ENCODE measurements at places on chromosomes 16 and 17.

DNA sequence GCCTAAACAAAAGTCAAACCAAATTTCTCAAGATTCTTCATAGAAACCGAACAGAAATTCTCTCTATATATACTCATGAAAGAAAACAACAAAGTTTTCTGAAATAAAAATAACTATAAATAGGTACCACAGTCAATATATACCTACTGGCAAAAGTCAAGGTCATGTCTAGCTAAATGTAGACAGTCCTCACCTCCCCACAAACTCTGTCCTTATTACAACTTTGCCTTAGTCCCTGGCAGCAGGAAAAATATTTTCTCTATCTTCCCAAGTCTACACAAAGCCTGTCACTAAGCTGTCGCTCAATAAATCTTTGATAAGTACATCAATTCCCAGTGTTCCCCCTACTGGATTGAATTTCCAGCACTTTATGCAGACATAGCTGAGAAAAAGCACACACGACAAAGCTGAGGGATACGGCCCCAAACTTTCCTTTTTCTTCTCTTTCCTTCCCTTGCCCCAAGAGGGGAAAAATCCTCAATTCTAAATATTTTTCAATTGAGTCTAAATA lies 2.7 kb downstream of the CFAP20 start:
- no peak for DNase-seq

- no peak for DNase-seq
Measured at GRCh38 chr17:62999736-63000135, 33.7 kb downstream of the TANC2 start.

- no peak for DNase-seq
Measured at GRCh38 chr16:87457709-87458423, 35.0 kb downstream of the ZCCHC14 start.

DNA sequence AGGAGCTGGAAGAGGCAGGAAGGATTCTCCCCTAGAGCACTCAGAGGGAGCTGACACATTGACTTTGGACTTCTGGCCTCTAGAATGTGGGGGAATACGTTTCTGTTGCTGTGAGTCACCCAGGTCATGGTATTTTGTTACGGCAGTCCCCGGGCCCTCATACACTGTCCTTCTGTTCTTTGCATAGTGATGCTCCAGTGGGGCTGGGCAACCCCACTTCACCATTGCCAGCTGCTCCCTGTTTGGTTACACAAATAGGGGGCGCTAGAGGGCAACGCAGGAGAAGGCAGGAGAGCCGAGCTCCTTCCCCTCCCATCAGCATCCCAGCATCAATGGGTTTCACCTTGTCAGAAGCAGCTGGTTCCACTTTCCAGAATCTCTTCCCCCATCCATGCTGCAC lies 257.7 kb upstream of the FOXF1 start:
- no peak for DNase-seq

- peak; percentile 16 for DNase-seq
Measured at GRCh38 chr16:14193316-14193871, 122.3 kb downstream of the MRTFB start.

- peak; percentile 89 for DNase-seq
Measured at GRCh38 chr17:75524970-75525805, at the start of gene LLGL2. Gene LLGL2, plus strand, starts transcription at chr17:75525697. Its CDS starts 17,730 bp downstream, at chr17:75543427.

- no peak for DNase-seq
Measured at GRCh38 chr17:39626171-39627046, at the start of gene PPP1R1B. Gene PPP1R1B, plus strand, starts transcription at chr17:39626952. Its CDS starts 441 bp downstream, at chr17:39627393.

GRCh38 chr16:57061084-57061905 lies 31.1 kb upstream of the CPNE2 start:
- peak; percentile 42 for DNase-seq

DNA sequence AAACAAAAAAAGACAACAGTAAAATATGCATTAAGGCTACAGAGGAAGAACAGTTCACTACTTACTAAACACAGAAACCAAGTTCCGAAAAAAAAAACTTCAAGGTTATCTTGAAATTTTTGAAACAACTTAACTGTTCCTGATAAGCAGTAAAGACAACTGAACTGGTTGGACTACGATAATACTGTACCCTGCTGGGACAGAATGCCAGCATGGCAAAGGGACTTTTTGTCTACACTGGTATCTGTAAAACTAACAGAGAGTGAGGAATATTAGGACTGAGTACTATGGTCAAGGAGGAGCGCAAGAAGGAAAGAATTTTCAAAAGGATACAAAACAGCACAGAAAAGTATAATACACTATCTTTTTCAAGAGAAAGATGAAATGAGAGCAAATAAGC lies 19.8 kb downstream of the SETD6 start:
- no peak for DNase-seq

DNA sequence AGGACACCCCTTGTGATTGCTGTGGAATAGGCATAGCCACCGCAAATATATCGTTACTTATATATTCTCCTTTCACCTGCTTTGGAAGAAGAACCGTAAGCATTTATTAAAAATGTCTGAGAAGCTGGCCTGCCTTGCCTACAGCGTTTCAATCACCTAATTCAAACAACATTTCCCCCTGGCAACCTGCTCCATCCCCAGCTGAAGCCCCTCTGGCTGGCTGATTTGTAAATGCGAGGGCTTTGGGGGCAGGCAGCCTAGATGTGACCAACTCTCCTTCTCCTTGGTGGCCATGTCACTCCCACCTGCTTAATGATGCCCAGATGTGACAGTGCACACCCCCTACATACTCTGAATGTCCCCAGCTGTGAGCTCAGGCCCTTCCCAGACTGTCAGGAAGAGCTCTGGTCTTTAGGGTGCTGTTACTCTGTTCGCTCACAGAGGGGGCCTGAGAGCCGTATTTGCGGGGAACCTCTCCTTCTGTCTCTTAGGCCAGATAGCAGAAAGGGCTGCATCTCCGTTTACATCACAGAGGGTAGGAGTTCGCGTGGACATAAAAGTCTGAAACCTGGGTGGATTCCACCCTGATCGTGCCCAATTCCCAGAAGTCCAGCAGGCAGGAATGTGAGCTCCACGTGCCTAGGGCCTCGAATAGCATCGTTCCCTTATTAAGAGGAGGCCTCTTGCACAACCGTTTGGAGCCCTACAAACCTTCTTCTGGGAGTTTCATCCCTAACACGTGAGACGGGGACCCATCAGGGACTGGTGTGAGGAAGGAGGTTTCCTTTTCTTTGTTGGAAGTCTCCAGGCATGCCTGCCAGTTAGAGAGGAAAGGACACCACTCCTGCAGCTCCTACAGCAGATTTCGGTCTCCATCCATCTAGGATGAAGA lies 2.4 kb upstream of the SDK2 start:
- no peak for DNase-seq

DNA sequence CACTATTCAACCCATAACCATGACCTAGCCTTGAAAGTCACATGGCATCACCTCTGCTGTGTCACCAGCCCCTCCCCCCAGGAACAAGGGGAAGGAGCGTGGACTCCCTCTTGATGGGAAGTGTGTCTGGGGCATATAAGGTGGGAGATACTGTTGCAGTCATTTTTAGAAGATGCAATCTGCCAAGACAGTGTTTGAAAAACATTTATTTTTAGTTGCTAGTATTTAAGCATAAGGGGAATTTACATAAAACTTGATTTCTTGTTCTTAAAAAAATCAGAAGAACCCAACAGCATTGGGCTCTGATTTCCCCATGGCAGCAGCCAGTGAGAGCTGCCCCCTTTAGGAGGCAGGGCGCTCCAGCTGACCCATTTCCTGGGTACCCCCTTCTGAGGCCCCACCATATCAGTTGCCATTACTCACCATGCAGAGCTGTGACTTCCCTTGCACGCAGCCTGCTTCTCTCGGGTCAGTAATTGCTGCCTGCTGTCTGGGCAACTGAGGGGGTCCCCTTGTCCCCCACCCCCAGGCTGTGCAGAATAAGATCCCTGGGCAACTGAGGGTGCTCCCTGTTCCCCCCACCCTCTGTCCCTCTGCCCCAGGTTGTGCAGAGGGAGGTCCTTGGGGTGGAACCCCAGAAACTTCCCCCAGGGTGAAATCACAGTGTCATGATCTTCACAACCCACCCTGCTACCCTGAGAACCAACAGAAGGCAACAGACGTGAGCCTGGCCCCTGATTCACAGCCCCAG lies 11.8 kb upstream of the CDC42EP4 start:
- DNase-seq, result no peak

DNA sequence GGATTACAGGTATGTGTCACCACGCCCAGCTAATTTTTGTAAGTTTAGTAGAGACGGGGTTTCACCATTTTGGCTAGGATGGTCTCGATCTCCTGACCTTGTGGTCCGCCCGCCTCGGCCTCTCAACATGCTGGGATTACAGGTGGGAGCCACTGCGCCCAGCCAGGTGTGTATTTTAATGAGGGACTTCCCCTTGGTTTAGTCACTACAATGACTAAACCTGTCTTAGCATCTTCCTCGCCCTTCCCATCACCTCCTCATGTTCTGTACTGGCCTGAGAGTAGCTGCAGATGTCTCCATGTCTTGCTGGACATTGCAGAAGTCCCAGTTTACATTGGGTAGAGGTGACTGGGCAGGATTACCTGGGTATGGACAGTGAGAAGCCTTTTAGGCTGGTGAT lies 9.6 kb downstream of the SLC7A6 start:
- DNase-seq, result no peak

GRCh38 chr16:75226550-75227360 lies 8.0 kb downstream of the CTRB1 start:
- DNase-seq, result no peak
